Neural progenitor cell (in vitro differentiated cells): ENCODE measurements at places on chromosomes 2 and 18.

GRCh38 chr18:55283309-55283708 lies 304.7 kb downstream of the TCF4 start:
- DNase-seq, result no peak

- DNase-seq, result no peak
These were observed 9.3 kb upstream of the FIGLA start for GRCh38 chr2:70799706-70800105.

DNA sequence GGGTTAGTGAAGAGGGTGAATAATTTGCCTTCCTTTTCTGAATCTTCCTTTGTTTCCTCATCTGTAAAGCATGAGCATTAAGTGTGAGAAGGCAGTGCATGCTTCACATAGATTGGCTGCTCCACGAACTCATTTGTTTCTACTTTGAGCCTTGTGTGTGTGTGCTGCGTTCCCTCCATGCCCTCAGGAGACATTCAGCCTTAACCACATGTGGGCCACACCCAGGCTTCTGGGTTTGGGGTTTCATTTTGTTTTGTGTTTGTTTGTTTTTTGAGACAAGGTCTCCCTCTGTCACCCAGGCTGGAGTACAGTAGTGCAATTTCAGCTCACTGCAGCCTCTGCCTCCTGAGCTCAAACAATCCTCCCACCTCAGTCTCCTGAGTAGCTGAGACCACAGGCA lies 843.3 kb downstream of the GALR1 start:
- DNase-seq, result no peak

DNA sequence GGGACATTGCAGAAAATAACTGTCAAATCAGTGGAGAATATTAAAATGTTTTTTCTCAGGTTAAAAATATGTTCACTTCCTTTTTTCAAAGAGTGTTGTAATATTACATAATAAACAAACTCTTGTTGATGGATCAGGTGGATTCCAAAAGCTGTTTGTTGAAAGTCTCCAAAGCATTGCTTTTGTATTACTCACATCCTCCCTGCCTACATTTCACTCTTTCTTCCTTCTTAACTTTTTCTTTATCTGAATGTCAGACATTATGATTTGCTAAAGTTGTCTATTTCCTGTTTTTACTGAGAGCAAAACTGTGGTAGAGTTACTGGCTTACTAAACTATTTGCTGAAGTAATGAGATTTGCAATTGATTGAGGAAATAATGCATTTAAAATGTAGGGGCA lies 92.1 kb downstream of the CDH19 start:
- no peak for DNase-seq

DNA sequence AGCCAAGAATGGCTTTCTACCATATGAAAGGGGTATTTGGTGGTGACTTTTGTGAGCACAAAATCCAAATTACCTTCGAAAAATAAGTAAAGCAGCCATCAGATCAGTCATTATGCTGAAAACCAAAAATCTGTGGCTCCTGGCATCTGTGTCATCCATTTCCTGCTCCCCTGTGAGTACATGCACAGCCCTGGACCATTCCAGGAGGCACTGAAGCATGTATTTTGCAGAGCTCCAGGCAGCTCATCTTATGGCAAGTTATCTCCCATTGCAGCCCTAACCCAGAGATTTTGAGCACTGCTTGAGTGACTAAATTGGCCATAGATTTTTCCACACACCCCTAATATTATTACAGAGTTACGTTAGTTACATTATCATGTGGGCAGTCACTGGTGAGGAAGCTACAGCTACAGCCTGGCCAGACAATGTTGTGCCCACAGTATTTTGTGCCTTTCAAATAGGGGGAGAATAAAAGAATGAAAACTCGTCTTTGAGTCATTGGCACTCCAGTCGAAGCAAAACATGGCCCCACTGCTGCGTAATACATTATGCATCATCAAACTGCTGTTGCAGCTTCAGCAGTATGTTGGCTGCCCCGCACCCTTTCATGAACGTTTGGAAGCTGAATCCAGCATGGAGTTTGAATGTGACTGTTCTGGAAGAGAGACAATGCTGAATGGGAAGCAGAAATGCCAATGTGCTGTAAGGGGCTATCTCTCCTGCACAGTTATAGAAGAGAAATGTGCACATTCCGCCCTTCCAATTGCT lies 702.2 kb downstream of the RNF144A start:
- DNase-seq, result no peak

DNA sequence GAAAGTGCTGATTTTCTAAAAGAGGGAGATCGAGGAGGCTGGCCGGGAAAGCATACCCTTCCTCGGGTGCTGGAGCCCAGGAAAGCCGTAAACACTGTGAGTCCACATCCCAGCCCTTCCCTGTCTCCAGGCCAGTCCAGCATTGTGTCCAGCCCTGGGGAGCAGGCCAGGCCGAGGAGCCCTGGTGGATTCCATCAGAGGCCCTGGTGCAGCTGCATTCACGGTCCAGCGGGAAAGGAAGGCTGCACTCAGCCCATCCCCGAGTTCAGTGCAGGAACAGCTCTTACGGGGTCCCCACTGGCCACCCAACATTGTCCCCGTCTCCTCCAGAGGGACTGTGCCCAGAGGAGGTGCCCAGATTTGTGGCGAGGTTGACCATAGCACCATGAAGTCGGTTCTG lies 218.6 kb downstream of the KLHL29 start:
- DNase-seq, result no peak

DNA sequence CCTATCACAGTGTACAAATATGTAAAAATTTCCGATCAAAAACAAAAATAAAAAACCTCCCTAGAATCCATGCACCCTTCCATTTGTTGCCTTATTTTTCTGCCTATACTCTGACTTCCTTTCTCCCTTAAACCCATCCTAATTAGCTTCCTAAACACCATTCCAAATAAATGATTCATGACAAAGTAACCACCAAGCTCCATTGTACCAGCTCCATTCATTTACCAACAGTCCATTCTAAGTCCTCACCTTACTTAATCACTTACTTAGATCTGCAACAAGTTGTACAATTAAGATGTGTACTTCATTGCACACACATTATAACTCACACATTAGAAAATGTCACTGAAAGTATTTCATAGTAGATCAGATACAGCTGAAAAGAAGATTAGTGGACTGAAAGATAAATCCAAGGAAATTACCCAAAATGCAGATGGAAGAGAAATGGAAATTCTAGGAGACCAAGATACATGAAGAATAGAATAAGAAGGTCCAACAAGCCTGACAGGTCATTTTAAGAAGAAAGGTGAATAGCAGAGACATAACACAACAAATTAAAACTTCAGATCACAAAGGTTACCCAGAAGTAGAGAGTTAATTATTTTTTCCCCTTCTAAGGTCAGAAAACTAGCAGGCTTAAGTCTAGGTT lies 154.6 kb downstream of the DYM start:
- no peak for DNase-seq

DNA sequence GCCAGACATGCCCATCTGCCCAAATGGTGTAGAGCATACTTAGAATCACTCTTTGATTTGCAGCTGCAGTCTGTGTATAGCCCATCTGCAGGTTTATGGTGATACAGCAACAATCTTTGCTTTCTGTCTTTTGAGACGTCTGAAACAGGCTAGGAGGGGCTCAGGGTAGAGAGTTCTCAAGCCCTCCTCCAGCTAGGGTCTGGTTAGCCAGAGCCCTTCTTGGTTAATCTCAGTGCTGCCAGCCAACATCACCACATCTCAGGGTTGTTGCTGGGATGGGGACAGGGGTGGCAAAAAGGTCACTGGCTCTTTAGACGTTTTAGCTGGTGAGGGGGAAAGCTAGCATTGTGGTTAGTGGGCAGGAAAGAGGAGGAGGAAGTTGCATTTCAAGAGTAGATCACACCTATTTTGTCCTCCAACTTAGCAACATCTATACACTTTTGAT lies 136.6 kb upstream of the ACAA2 start:
- DNase-seq, result no peak

- peak; percentile 75 for DNase-seq
These were observed 18.1 kb downstream of the GPC1 start for GRCh38 chr2:240453461-240454105.

GRCh38 chr2:218708086-218708485 lies 2.5 kb upstream of the TTLL4 start:
- no peak for DNase-seq

DNA sequence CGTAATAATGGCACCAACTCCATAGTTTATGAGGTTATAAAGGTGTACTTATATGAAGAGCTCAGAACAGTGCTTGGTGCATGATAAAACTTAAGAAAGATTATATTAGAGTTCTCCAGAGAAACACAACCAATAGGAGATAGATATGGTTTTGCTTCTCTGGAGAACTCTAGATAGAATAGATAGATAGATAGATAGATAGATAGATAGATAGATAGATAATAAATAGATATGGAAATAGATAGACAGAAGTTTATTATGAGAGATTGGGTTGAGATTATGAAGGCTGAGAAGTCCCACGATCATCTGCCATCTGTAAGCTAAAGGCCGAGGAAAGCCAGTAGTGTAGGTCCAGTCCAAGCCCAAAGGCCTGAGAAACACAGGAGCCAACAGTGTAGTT lies 2.9 kb upstream of the MBOAT2 start:
- no peak for DNase-seq

GRCh38 chr2:8600456-8600855 lies 81.4 kb upstream of the ID2 start:
- DNase-seq, result no peak

- DNase-seq, result peak; percentile 41
These were observed 31.4 kb upstream of the YPEL5 start for GRCh38 chr2:30115141-30115980.

DNA sequence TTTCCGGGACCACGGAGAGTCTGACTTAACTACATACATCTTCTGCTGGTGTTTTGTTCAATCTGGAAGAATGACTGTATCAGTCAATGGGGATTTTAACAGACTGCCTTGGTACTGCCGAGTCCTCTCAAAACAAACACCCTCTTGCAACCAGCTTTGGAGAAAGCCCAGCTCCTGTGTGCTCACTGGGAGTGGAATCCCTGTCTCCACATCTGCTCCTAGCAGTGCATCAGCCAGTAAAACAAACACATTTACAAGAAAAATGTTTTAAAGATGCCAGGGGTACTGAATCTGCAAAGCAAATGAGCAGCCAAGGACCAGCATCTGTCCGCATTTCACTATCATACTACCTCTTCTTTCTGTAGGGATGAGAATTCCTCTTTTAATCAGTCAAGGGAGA lies 23.1 kb downstream of the ICOS start:
- no peak for DNase-seq

GRCh38 chr2:140696449-140696848 lies 1434.4 kb downstream of the LRP1B start:
- no peak for DNase-seq

DNA sequence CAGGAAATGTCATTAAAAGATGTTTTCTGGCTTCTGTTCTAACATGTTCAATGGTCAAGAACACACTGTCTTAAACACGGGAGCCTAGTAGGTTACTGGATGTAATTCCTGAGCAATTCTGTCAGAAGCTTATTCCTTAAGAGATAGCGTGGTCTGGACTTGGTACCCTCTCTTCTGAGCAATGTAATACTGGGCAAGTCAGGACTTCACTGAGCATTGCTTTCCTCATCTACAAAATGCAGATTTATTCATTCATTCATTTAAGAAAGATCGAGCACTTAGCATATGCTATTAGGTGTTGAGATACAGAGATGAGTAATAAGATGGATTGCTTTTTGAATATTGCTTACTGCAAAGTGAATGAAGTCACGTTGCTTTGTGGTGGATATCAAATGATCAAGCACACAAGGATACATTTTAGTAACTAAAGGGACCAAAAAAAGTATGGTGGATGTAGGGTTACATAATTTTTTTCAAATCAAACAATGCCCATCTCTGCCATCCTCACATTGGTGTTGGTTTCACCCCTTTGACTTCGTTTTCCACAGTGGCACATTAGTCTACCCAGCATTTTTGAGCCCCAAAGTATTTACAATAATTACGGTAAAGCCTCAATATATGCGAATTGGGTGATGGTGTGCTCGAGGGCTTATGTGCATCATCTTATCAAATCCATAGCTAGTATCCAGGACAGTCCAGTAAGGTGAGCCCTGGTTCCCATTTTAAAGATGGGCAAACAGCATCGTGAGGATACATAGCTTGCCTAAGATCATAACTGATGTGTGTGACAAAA lies 65.3 kb downstream of the ZC3H6 start:
- no peak for DNase-seq

DNA sequence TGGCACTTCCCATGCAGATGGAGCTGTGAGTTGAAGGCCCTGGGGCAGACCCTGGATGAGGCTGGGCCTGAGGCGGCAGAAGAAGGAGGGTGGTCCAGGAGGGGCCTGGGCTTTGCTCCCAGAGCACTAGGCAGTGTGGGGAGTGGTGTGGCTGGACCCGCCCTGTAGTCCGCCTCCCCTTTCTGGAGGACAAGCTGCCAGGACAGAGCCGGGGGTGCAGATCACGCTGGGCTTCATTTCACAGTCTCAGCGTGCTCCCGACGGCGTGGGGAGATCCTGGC lies 49.8 kb downstream of the PTGR3 start:
- peak; percentile 29 for DNase-seq

GRCh38 chr2:176293334-176293733 lies 24.1 kb downstream of the MTX2 start:
- DNase-seq, result no peak

DNA sequence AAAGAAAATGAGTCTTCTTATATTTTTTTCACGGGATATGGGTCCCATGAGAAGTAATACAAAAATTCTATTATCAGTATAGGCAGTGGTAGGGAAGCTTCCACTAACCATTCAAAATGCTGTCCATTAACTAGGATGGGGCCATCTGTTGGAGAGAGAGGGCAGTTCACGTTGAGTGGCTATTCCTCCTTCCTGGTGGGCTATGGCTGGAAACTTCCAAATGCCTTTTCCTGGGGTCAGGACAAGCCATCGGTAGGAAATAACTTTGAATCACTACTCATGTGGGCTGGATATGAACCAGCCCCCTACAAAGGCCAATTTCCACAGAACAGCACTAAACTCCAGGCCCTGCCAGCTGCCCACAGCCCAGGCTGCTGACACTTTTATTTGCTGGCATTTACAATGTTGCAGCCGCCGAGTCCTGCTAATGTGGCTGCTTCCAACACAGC lies 156.1 kb upstream of the HNRNPA3 start:
- peak; percentile 40 for DNase-seq

DNA sequence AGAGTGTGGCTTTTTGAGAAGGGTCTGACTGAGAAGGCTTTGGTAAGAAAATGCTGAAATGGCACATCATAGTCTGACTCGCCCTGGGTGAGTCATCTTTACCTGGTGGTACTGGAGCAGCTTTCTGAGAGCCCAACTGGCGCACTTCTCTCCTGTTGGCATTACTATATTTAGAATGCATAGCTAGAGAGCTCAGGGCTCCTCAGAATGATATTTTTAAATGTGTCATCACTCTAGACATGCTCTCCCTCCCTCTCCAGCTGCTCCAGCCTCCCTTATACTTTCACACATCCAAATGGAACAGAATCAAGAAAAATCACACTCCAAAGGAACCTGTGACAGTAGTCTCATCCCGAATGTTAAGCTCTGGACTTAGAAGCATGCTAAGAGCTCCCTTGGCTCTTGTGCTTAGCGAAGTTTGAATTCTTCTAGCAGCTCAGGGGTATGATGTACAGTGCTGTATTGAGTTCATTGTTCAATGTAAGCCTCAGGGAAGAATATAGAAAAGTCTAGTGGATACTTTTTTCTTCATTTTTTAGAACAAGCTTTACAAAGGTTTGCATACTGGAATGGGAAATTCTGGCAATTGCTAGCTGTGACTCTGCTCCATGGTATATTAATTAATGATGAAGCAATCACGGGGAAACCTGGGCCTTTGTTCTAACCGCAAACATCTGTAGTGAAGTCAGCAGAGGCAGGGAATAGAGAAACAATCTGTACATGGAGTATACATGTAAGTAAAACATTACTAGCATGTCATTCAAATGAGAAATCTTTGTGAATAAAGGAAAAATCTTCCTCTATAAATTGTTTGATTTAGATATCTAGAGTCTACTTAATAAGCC lies 751.2 kb upstream of the NRXN1 start:
- no peak for DNase-seq
